ENCODE measurements at places on chromosomes 13 and 19. TPM values are rescaled to one million over a fixed set of nuclear protein-coding genes. Genes with fewer than 3 reads are reported as not detected.

GRCh38 chr13:27920677-27921420 lies 1.0 kb downstream of the PDX1 start:
- no peak for DNase-seq

GRCh38 chr13:29125191-29125933 lies 305.2 kb downstream of the MTUS2 start:
- DNase-seq, result no peak

- no peak for DNase-seq
These were observed 30.9 kb downstream of the TUBA3C start for GRCh38 chr13:19150712-19151228.

DNA sequence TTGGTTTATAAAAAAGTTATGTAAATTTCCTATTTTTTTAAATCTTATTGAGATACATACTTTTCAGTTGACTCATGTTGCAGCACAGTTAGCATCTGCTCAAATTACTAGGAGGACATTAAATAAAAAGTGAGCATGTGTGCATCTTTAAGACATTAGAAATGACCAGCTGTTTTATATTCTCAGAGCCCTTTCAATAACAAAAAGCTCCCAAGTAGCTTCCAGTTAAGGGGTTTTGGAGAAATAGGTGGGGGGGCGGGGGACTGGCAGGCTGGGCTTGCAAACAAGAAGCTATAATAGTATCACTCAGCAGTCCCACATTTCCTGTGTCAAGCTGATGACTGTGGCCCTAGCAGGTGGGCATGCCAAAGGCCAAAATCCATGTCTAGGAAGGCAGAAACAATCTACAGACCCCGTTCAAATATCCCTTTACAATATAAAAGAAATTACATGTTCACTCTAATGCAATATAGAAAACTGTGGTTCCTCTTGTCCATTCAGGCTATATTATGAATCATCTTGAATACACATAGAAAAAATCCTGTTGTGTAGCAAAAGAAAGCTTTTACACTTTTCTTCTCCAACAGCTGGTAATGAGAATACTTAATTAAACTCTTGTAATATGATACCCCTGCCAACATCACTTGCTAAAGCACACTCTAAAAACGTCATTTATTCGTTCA lies 1713.2 kb upstream of the SLC10A2 start:
- DNase-seq, result no peak

DNA sequence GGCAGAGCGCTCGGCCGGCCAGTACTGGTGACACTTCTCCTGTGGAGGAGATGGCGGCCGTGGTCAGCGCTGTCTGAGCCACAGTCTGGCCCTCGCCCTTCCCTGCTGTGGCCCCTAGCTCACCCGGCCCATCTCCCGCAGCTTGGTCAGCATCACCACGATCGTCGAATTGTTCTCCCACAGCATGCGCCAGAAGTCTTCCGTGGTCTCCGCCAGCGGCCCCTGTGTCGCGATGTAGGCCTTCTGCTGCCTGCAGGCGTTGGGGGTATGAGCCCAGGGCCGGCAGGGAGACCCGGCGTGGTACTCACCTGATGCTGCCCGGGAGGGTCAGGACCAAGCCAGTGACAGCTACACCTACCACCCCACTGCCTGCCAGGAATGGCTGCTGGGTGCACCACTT lies 130.1 kb downstream of the PTPRS start:
- no peak for DNase-seq

The EHD2 gene
- total RNA-seq, result 58.9 TPM
